Progenitor cell of endocrine pancreas (in vitro differentiated cells): ENCODE measurements at places on chromosomes 3 and 15. TPM values are rescaled to one million over a fixed set of nuclear protein-coding genes. Genes with fewer than 3 reads are reported as not detected.

DNA sequence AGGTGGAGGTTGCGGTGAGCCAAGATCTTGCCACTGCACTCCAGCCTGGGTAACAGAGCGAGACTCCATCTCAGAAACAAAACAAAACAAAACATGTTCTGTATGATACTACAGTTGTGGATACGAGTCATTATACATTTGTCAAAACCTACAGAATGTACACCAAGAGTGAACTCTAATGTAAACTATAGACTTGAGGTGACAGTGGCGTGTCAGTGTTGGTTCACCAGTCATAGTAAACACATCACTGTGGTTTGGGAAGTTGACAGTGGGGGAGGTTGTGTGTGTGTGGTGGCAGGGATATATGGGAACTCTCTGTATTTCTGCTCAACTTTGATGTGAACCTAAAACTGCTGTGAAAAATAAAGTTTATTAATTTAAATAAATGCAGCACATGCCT is 33.0 kb upstream of the GNB5 start:
- no peak for DNase-seq

DNA sequence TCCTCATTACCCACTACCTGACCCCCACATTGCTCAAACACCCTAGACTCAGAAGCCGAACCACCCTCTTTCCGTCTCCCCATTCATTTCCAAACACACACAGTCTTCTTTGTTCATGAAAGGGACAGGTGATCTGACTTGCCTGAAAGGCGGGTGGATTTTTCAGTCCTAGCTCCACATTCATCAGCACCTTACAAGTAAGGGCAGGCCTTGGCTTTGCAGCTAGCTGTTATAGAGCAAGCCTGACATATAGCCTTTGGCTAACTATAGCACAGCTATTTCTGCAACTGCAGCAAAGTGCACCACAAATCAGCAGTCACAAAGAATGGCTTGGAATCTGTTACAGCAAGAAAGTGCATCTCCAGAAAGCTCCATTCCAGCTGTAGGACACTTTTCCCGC is 139.8 kb downstream of the XXYLT1 start:
- no peak for DNase-seq

DNA sequence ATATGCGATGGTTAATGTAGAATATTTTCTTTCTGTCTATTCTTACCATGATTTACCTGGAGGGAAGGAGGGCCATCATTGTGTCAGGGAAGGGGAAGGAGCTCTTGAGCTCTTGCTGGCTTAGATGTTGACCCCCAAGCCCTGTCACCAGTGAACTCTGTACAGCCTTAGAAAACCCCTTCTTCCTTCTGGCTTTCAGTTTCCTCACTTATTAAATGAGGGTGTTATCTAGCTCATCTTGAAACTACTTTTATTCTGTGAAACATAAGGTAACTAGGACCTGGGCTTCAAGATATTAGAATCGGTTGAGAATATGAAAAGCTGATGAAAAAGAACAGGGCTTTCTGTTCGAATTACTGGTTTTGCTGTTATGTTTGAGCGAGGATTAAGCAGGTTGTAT is 25.1 kb upstream of the UTS2B start:
- DNase-seq = no peak

Gene CCR2
- not detected in 2 replicates for total RNA-seq

DNA sequence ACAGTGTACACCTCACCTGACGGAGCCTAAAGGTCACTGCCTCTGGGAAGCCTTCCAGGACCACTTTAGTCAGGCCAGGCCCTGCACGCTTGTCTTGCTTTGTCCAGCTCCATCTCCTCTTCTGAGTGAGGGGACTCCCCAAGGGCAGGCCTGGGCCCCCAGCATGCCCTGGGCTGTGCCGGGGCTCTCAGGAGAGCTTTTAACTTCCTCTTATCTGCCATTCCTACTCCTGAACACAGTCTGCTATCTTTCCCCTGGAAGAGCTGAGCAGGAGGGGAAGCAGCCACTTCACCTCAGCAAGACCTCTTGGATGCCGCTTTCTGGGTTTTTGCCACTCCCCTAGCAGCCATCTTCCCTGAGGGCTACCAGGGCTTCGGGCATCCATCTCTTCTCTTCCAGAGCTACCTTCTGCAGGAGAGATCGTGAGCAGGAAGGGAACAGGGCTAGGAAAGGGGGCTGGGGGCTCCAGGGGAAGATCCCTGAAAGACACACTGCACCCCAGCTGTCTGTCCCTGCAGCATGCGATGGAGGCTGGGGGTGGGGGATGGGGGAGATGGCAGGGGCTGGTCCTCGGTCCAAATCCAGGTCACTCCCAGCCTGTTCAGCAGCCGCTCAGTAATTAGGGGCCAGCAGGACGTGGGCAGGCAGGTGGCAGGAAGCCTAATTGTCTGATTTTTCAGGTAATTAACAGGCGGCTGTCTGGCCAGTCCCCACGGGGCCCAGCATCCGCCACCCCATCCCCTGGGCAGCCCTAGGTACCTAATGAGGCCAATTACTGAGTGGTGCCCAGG is 19.9 kb upstream of the RPL29 start:
- no peak for DNase-seq

DNA sequence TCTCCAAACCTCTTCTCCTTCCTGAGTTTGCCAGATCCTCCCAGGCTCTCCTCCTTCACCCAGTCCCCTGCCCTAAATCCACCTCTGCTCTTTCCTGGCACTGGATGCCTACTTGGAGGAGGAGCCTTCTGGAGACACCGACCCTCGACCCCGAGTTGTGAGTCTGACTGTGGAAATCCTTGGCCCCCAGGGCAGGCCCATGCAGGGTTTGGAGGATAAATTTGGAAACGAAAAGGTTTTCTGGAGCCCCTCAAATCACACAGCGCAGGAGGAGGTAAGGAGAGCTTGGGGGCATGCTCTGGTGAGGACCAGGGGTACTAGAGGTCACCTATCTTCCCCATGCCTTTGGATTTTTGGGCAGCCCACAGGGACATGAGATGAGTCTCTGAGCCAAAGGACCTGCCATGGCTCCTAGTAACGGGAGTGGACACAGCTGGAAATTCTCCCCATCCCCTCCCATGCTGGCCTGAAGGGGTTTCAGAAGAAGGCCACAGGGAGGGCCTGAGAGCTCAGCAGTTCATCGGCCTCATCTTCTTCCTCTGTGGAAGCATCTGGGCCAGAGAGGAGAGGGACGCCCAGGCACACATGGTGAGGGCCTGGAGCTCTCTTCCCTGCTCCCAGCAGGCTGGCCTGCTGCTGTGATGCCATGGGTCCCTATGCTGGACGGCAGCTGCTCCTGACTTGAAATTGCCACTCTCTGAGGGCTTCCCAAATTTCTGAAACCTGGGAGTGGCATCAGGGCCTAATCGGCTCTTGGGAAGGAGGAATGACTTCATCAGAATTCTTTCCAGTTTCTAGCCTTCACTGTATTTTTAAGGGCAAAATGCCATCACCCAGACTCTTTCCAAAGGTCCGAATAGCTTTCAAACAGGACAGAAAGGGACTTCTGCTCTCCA is 68.6 kb upstream of the ITGA11 start:
- no peak for DNase-seq

DNA sequence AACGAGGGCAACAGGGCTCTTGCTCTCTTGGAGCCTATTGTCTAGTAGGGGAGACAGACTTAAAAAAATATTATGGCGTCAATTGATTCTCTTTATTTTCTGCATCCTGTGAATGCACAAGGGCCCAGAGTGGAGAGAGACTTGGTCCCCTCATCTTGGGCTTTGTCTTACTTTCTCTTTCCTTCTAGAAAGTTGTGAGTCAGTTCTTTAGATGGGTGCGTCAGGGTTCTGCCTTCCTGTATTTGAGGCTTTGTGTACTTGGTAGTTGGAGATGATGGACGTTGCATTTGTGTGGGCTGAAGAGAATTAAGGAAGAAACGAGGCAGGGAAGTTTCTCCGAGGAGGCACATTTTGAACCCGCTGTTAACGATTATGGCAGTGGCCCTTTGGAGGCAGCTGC is 52.9 kb downstream of the CACNA1D start:
- DNase-seq = no peak

Gene SI
- 2.0 and 2.7 TPM in 2 replicates for total RNA-seq

- no peak for DNase-seq
These were observed 388.0 kb downstream of the ZBTB20 start for GRCh38 chr3:114758831-114759699.

DNA sequence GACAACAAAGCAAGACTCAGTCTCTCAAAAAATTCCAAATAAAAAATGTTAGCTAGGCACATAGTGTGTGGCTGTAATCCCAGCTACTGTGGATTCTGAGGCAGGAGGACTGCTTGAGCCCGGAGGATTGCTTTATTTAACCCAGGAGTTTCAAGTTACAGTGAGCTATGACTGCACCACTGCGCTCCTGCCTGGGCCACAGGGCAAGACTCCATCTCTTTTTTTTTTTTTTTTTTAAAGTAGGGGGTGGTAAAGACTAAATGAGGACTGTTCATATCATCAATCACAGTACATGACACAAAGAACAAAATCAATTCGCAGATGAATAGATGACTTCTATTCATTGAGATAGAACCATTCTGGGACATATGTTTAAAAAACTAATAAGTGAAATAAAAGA is 48.1 kb downstream of the ACAP2 start:
- no peak for DNase-seq

GRCh38 chr15:73291441-73291840 is 77.3 kb downstream of the HCN4 start:
- DNase-seq = no peak

DNA sequence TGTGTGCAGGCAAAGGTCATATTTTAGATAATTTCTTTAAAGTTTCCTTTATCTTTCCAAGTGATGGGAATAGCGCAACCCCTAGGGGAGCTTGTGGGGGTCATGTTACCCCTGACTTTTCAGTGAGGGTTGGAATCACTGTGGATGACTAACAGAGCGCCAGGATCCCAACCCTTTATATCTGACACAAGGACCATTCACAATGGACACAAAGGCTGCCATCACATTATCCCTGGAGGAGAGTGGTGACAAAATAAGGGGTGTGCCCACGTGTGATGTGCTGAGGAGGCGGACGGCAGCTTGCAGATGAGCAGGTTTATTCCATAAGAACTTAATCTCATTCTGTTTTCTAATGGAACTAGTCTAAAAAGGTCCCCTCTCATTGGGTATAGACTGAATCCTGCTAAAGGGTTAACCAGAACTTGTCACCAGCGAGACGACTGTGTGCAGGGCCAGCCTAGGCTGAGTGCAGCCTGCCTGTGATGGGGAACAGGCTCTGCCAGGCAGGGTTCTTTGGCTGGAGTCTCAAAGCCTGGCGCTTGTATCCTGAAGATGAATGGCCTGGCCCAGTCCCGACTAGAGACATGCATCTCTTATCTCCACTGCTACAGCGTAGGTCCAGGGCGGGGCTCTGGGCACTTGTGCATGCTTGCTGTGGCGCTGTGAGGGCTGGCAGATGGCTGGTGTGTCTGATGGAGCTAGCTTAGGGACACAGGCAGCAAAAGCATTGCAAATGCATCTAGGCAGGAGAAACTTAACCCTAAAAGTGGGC is 50.2 kb downstream of the CHDH start:
- no peak for DNase-seq

DNA sequence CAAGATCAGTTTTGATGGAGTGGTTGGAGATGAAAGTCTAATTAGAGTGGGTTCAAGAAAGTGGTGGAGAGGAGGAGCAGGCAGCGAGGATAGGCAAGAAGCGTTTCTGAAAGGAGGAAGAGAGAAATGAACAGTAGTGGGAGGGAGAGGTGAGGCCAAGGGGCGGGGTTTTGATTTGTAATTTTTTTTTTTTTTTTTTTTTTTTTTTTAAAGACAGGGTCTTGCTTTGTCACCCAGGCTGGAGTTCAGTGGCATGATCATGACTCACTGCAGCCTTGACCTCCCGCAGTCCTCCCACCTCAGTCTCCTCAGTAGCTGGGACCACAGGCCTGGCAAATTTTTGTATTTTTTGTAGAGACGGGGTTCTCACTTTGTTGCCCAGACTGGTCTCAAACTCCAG is 36.6 kb downstream of the MRAS start:
- DNase-seq = no peak
